ENCODE measurements at places on chromosomes 1 and 21.

GRCh38 chr1:172670791-172671190, 11.9 kb downstream of the FASLG start:
- no peak for DNase-seq

DNA sequence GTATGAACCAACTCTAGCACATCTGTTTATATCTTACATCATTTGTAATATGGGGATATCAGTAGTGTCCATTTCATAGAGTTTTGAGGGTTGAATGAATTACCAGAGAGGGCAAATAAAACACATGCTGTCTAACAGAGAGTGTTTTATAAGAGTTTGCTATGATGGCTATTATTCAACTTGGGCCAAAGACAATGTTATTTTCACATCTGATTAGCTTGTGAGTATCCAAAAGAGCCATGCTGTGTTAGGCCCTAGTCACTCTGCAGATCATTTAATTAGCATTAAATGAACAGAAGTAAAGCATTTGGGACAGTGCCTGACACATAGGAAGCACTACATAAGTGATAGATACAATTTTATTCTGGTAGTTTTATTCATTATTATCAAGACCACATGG, 4.2 kb upstream of the RNF11 start:
- DNase-seq = no peak

GRCh38 chr1:240591078-240591477, 20.9 kb downstream of the GREM2 start:
- DNase-seq = no peak

- DNase-seq = peak; percentile 84
These were observed 15.2 kb downstream of the CDCP2 start for GRCh38 chr1:54137534-54138061.

- no peak for DNase-seq
These were observed 53.1 kb upstream of the PPP2R5A start for GRCh38 chr1:212232090-212232489.

DNA sequence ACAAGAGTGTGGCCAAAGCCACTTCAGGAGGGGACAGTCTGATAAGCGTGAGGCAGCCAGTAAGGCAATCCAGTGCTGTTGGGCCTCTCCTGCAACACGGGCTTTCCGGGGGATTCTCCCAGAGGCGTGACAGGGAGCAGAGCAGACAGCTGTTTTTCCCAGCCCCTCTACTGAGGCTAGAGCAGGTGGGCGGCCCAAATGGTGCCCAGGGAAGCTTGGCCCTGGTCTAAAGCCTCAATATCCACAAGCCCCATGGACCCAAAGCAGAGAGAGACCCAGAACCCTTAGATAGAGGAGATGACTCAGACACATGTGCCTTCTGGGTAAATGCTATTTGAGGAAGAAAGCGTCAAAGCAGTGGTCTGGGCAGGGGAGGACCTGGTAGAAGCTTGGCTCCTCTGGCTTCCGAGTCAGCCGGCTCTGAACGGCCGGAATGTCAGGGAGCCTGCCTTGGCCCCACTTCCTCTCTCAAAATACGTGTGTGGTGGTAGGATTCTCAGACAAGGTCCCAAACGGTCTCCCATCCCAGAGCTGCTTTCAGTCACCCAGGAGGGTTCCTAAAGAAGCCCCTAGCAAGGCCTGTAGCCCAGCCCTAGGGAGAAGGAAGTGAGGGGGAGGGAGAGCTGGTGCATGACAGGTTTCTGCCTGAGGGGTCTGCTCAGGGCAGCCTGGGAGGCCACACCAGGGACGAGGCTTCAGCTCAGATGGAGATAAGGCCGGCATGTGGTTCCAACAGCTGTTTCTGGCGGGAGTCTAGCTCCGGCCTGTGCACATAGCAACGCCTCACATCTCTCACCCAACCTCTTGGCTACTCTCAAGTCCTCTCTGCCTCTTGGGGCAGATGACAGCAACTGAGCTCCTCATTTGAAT, 28.8 kb downstream of the PIK3C2B start:
- no peak for DNase-seq

- no peak for DNase-seq
These were observed 63.8 kb downstream of the HMGB4 start for GRCh38 chr1:33927721-33928120.

- DNase-seq = no peak
These were observed 17.5 kb downstream of the TRMT1L start for GRCh38 chr1:185139246-185139645.

DNA sequence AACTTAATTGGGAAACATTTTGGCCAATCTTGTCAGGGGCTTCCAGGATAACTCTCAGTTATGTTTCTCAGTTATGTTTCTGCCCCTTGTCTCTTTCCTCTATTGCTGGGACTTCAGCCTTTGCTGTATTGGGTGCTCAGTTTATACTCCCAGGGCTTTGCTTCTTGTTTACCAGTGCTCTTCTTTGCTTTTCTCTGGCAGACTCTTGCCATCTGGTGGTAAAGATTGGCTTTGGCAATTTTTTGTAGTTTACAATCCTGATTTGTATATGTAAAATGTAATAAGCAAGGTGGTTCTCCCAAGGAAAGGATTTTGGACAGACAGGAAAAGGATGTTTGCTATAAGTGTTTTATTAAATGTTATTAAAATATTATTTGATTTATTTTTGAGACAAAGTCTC, 37.9 kb downstream of the FABP3 start:
- peak; percentile 25 for DNase-seq

GRCh38 chr1:7317888-7318287, 453.2 kb upstream of the VAMP3 start:
- no peak for DNase-seq

DNA sequence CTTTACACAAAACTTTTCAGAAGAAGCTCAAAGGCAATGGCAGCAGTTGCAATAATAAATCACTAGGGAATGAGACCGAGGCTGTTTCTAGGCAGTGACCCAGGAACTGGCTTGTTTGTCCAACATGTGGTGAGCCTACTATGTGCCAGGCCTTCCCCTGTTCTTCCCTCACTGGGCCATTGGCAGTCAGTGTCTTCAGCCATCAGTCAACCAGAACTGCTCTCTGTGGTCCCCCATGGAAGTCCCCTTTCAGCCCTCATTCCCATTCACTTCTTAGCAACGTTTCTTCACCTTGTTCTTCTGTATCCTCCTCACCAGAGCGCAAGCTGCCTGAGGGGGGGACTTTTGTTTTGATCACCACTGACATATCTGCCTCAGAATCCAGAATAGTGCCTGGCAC, 274.1 kb downstream of the RRAGC start:
- DNase-seq = no peak

DNA sequence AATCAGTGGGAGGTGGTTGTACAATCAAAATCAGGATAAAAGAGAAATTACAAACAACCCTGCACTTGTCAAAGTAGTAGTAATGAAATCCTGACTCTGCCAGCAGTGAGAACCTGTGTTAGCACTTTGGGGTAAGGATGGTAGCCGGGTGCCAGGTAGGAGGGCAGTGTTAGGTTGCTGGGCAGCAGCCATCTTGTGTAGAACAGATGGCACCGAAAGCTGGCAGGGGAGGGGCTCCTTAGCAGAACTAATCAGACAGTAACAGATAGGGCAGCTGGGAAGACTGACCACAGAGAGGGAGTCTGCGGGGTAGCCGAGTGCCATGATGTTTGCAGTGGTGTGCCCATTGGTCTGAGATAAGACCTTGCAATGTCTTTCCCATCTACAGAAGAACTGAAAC, 137.3 kb downstream of the SDCCAG8 start:
- no peak for DNase-seq

GRCh38 chr1:61506944-61507500, 217.9 kb downstream of the TM2D1 start:
- no peak for DNase-seq

DNA sequence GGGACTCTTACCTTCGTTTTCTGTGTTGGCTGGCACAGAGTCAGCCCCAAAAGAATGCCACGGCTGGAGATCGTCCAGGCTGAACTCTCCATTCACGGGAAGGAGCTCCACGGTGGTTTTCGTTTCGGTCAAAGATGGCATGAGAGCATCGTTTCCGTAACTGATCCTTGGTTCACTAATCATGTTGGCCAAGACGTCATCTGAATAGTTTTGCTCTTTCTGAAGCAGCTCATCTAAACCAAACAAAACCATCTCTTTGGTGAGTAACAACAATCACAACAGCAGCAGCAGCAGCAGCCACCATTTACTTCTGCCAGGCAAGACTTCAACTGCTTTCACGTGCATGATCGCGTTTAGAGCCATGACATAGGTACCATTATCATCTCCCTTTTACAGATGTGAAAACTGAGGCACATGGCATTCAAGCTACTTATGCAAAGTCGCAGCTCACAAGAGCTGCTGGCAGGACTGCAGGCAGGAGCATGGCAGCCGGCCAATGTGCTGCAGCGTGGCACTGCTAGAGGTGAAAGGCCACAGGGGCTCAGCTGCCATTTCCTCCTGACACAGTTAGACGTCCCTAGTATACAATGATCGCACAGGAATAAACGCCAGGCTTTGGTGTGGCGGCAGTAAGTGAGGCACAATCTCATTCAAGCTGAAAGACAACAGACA, 177.1 kb downstream of the GABPA start:
- no peak for DNase-seq

GRCh38 chr1:157124855-157125254, 13.3 kb downstream of the ETV3 start:
- no peak for DNase-seq

Measured in A172 (cell line).